ENCODE measurements at places on chromosomes 11 and 22. TPM values are rescaled to one million over a fixed set of nuclear protein-coding genes. Genes with fewer than 3 reads are reported as not detected.

ZNF214 gene
- total RNA-seq, result not detected

TRIM49 gene
- total RNA-seq, result not detected

CAVIN3 gene
- 4.3 TPM for total RNA-seq

MRPL17 gene
- 92.4 TPM for total RNA-seq

SLN gene
- not detected for total RNA-seq

SNX19 gene
- total RNA-seq, result 21.6 TPM

APOL4 gene
- 0.18 TPM for total RNA-seq

ARHGEF17 gene
- 0.16 TPM for total RNA-seq

RAG2 gene
- total RNA-seq, result not detected

CCDC81 gene
- total RNA-seq, result 2.6 TPM

CHST1 gene
- not detected for total RNA-seq

APLNR gene
- total RNA-seq, result not detected

APOBEC3B gene
- total RNA-seq, result 6.4 TPM

OR5AS1 gene
- not detected for total RNA-seq

PGA5 gene
- not detected for total RNA-seq

CDKN1C gene
- total RNA-seq, result 1.5 TPM

MAP6 gene
- not detected for total RNA-seq

GGTLC2 gene
- total RNA-seq, result not detected

CCDC116 gene
- total RNA-seq, result 0.54 TPM

KDELR3 gene
- 0.59 TPM for total RNA-seq

ELMOD1 gene
- total RNA-seq, result not detected

ASPHD2 gene
- total RNA-seq, result 3.5 TPM

NRGN gene
- 12.2 TPM for total RNA-seq

PVALB gene
- total RNA-seq, result not detected

MCHR1 gene
- not detected for total RNA-seq

IRAG1 gene
- total RNA-seq, result not detected

VWCE gene
- total RNA-seq, result 19.6 TPM

NAT10 gene
- 154 TPM for total RNA-seq

C11orf52 gene
- not detected for total RNA-seq

Measured in activated naive CD4-positive, alpha-beta T cell treated with anti-CD3 and anti-CD28 coated beads, Interleukin-2, amount 50 U/mL, for 72 hours (primary cell).